ENCODE measurements at places on chromosomes 12 and 14.

DNA sequence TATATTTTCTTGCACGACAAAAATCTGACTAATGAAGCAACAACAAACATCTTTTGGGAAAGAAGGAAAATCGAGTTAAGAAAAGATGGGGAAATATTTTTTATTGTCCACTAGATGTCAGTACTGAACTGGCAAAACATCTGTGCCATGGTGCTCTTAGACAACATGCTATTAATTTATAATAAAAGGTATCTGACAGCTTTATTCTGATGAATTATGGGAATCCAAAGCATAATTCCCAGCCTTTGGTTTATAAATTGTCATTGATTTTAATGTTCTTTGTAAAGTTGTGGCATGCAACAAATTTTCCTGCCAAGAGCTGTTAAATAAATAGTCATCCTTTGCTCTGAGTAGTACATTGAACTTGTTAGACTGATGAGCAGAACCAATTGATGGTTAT lies 231.2 kb downstream of the ETNK1 start:
- DNase-seq, result no peak

DNA sequence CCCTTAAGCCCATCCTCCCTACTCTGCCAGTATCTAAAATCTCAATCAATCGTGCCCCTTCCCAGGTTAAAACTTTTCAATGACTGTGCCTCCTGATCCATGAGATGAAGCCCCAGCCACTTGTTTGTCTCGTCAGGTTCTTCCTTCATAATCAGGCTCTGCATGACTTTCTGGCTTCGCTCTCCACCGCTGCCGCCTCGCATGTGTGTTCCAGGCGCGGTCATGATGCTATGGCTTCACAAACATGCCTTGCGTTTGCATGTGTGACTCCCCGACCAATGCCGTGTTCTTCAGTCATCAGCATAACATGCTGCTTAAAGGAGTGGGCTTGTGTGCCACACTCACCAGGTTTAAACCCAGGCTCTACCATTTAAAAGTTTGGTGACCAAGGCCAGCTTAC lies 5.0 kb upstream of the C1RL start:
- DNase-seq, result no peak

- DNase-seq, result no peak
Observed at GRCh38 chr14:97264516-97265230, 467.5 kb downstream of the VRK1 start.

DNA sequence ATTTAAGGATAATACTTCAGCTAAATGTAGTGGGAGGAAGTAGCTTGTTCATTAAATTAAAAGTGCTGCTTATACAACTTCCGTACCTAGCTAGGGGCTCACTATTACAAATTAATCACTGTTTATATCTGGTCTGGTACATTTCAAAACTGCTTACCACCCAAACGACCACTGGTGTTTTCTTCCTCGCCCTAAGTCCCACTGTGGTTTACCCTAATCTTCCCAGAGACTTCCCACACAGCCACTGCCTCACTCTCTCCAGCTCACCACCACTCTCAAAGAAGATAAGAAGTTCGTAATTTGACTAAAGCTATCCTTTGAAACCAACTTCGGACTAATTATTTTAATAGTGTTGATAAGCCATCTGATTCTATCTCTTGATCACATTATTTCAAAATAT lies 62.6 kb downstream of the PLXNC1 start:
- DNase-seq, result no peak

DNA sequence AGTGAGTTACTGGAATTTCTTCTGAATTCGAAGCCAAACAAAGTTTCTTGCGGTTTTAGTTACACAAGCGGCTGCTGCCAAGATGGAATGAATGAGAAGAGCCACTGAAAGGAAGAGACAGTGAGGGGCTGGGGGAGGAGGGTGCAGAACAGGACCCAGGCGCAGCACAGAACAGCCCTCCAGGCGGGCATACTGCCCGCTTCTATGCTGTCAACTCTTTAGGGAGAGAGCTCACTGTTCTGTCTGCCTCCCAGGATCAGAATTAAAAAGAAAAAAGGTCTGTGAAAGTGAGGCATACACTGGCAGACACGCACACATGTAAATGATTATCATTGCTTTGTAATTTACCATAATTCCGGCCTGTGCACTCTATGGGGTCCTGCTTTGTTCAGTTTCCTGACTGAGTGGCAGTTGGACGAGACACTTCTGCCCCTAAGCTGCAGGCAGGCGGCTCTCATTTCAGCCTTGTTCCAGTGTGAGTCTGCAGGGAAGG lies 231.6 kb downstream of the CACNA1C start:
- no peak for DNase-seq

- DNase-seq, result no peak
Observed at GRCh38 chr12:19129486-19130223, at the start of gene PLEKHA5. PLEKHA5 (plus strand) TSS chr12:19129733; CDS start chr12:19129800, 67 bp downstream.

DNA sequence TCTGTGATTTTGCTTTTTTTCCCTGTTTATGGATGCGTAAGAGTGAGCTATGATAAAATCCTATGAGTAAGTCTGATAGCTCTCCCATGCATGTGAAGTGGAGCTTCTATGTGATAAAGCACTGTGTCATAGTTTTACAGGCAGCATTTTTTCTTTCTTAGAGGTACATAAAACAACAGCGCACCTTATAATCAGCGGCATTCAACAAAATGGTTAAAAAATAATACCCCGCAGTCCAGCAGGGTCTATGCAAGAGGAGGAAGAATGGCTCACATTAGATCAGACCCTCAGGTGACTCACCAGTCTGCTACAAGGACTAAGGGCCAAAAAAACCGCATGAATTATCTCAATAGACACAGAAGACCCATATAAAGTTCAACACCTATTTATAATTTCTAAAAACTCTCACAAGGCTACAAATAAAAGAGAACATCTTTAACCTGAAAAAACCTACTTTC lies 33.0 kb upstream of the TMEM179 start:
- no peak for DNase-seq

DNA sequence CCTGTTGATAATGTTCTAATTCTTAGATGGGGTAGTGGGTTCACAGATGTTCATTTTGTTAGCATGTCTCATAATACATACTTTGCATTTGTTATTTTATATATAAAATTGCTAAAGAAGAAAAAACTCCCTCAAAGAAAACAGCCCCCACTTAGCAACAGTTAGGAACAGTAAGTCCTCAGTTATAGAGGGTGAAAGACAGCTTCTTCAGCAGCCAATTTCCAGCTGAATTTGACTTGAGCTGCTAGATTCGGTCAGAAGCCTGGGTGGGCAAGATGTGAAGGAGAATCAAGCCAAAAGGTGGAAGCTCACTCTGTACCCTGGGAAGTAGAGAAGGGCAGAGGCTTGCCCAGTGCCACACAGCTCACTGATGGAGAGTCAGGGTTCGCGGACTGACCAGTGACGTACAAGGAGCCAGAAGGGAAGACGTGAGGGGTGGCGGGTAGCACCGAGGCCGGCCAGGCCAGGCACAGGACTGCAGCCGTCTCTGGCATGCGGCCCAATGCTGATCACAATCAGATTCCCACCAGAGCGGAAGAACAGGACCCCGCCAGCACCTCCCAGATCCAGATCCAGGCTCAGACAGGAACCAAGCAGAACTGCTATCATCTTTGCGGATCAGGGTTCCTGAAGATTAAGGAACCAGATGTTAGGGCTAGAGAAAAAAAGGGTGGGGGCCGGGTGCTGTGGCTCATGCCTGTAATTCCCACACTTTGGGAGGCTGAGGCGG lies 30.4 kb upstream of the VWF start:
- DNase-seq, result no peak

GRCh38 chr14:76502219-76502618 lies 126.3 kb downstream of the ESRRB start:
- no peak for DNase-seq

DNA sequence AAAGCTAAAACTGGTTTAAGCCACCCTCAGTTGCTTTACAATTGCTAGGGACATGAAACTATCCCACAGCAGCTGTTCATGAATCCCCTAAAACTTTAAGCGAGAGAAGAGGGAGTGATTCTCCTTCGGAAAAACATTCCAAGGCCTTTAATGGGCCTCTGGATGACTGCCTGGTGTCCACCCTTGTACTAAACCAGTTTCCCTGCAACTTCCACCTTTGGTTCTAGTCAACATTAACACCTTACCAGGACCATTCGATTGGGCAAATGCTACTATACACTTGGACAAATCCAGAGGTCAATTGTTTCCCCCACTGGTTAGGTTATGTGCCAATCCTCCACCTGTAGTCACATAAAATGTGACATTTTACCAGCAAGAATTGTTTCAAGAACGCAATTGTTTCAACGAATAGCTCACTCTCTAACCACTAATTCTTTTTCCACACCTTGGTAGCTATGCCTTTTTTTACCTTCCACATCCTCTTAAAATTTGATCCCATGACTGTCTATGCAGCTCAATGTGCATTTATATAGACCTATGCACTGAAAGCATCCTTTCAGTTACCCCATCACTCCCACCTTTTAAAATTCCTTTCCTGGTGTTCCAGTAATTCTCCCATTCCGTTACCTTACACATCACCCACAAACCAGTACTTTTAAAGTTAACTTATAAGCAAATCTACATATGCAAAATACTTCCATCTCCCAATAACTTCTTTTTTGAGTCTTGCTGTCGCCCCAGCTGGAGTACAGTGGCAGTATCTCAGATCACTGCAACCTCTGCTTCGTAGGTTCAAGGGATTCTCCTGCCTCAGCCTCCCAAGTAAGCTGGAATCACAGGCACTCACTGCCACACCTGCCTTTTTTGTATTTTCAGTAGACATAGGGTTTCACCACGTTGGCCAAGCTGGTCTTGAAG lies 3.6 kb downstream of the UBC start:
- DNase-seq, result no peak

- DNase-seq, result no peak
Observed at GRCh38 chr12:116968986-116969385, 58.2 kb downstream of the FBXW8 start.

DNA sequence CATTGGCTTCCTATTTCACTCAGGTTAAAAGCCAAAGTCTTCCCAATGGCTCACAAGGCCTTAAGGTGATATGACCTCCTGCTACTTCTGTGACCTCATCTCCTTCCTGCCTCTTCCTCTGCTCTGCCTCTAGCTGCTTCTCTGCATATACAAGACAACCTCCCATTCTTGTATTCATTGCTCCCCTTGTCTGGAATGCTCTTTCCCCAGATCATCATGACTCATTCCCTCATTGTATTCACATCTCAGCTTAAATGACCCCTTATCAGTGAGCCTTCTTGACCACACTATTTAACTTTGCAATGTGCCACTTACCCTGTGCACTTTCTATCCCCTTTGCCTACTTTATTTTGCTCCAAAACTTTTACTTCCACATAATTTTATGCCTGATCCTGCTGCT lies 90.2 kb downstream of the PPP1R12A start:
- DNase-seq, result no peak

GRCh38 chr14:36662543-36663403 lies 1.1 kb downstream of the PAX9 start:
- no peak for DNase-seq

- DNase-seq, result no peak
Observed at GRCh38 chr12:119176267-119177055, 2.3 kb upstream of the HSPB8 start.

- no peak for DNase-seq
Observed at GRCh38 chr12:57934819-57935218, 6.5 kb upstream of the ATP23 start.

GRCh38 chr12:27578689-27579372 lies 54.8 kb downstream of the PPFIBP1 start:
- no peak for DNase-seq

DNA sequence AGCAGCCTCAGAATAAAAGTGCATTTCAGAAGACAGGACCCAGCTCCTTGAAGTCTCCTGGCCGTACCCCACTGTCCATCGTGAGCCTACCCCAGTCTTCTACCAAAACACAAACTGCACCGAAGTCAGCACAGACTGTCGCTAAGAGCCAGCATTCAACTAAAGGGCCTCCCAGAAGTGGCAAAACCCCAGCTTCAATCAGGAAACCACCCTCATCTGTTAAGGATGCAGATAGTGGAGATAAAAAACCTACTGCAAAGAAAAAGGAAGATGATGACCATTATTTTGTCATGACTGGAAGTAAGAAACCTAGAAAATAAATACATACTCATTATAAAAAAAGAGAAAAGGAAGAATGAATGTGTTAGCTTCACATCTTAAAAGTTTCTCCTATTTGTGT lies 51.1 kb downstream of the GAS2L3 start:
- no peak for DNase-seq

- DNase-seq, result no peak
Observed at GRCh38 chr12:123151457-123152454, 866 bp upstream of the PITPNM2 start.

DNA sequence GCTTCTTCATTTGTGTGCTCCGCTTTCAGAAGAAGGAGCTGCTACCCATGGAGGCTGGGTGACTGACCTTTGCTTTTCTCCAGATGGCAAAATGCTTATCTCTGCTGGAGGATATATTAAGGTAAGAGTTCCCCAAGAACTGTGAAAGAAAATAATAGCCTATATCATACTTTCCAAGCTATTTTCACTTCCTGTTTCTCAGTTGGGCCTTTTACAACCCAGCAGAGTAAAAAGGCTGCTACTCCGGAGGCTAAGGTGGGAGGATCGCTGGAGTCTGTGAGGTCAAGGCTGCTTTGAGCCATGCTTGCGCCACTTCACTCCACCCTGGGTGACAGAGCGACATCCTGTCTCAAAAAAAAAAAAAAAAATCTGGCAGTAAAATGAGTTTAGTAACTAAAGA lies 82.1 kb downstream of the APAF1 start:
- DNase-seq, result no peak

GRCh38 chr12:3827301-3828000 lies 45.7 kb downstream of the PARP11 start:
- DNase-seq, result no peak
